Dermis blood vessel endothelial cell (primary cell): ENCODE measurements at places on chromosomes 1 and 21. TPM values are rescaled to one million over a fixed set of nuclear protein-coding genes. Genes with fewer than 3 reads are reported as not detected.

GRCh38 chr1:168202941-168203654 is 22.7 kb upstream of the SFT2D2 start:
- DNase-seq, result no peak

Gene RNF220
- 74.0 and 90.4 TPM in 2 replicates for total RNA-seq

Gene EPHA8
- not detected in 2 replicates for total RNA-seq

Gene ATP1A4
- not detected in 2 replicates for total RNA-seq

DNA sequence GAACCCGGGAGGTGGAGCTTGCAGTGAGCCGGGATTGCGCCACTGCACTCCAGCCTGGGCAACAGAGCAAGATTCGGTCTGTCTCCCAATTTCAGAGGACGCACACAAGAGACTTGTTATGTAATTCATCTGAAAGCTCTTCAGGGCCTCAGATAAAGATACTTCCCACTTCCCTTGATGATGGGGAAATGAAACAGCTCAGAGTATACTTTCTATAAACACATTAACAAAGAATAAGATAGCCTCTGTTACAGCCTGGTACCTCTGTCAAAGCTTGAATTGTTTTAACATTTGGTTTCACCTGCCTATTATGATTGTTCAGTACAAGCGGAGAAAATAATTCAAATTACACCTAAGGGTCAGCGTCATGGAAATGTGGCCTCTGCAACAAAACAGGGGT is 622.9 kb upstream of the ADGRL4 start:
- DNase-seq, result no peak

Gene ITPKB
- total RNA-seq, result 36.9 TPM in 2 replicates

GRCh38 chr1:85650645-85651044 is 57.6 kb downstream of the ZNHIT6 start:
- DNase-seq, result no peak

DNA sequence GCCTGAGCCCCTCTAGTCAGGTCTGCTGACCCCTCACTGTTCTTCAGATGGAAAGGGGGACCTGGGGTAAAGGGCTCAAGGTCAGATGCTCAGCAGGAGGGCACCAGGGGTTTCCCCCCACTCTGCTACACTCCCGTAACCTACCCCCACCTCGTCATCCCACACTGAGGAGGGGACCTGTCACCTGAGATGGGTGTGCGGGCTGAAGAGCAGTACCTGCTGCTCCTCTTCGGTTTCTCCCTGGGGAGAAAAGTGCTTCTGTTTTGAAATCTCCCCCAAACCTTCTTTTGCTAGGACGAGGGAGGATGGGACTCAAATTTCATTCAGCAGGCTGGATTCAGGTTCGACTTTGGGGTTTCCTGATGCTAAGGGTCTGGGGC is 65.2 kb downstream of the SYT2 start:
- DNase-seq, result no peak

Gene BGLAP
- total RNA-seq, result 0.19 TPM in 1 of 2 replicates, not detected in the other

GRCh38 chr1:58741678-58742553 is 41.9 kb downstream of the JUN start:
- DNase-seq, result no peak
